Stimulated activated CD4-positive, alpha-beta T cell treated with anti-CD3 and anti-CD28 coated beads, Interleukin-12 subunit alpha, Interleukin-12 subunit beta, amount 100 ng/mL, for 48 hours (primary cell): ENCODE measurements at places on chromosomes 16 and 17.

DNA sequence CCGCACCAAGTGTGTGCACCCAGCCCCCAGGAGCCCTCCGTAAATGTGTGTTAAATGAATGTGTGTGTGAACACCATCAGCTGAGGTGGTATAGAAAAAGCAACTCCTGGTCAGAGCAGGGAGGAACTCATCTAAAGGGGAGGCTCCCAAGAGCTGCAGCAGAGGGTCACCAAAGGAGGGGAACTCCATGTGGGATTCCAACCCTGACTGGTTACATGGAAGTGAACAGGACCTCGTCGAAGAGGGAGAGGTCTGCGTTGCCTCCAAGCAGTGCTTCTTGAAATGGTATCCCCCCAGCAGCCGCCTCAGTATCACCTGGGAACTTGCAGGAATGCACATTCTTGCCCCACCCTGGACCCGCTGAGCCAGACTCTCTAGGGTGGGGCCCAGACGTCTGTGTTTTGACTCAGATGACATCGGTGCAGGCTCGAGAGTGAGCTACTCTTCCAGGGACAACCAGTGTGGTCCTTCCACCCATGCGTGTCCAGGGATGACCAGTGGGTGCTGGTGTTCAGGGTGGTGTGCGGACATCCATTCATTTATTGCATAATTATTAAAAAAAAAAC is 30.8 kb downstream of the ADCY9 start:
- no peak for DNase-seq

GRCh38 chr16:83951544-83951943 is 1.5 kb upstream of the OSGIN1 start:
- DNase-seq: no peak

- no peak for DNase-seq
These were observed 77.0 kb upstream of the SIAH1 start for GRCh38 chr16:48462106-48462740.

DNA sequence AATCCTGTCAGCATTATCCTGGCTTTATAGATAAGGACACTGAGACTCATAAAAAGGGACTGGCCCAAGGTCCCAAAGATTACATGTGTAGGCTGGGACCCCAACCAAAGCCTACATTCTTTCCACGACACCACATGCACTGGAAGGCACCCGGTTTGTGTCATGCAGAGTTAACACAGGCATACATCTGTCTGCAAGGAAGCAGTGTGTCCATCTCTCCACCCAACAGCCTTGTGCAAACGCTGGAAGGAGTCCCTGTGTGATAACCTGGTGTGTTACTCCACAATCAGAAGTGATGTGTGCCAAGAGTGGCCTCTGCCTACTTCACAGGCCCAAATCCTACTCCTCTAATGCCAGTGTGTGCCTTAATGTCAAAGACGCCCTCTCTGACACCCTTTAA is 139.8 kb downstream of the PARN start:
- no peak for DNase-seq

GRCh38 chr16:69935278-69935711 is 15.8 kb upstream of the CLEC18A start:
- DNase-seq: no peak

- DNase-seq: no peak
These were observed 9.2 kb upstream of the SERPINF1 start for GRCh38 chr17:1752425-1753262.

GRCh38 chr17:61627125-61627524 is 36.1 kb upstream of the NACA2 start:
- DNase-seq: no peak

DNA sequence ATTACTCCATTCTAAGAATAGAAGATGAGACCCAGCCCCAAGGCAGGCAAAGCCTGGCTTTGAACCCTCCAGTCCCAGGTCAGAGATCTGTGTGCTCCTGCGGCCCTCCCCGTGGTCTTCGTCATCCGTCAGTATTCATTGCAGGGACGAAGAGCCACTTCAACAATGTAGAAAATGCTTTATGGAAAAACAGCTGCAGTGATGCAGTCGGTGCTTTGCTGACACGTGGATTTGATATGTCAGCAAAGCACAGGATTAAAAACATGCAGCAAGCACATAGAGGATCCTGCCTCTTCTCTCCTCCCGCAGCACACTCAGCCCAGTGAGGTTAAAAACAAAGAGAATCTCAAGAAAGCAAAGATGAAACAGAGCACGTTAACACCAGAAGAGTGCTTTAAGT is 117.1 kb upstream of the AXIN2 start:
- no peak for DNase-seq

DNA sequence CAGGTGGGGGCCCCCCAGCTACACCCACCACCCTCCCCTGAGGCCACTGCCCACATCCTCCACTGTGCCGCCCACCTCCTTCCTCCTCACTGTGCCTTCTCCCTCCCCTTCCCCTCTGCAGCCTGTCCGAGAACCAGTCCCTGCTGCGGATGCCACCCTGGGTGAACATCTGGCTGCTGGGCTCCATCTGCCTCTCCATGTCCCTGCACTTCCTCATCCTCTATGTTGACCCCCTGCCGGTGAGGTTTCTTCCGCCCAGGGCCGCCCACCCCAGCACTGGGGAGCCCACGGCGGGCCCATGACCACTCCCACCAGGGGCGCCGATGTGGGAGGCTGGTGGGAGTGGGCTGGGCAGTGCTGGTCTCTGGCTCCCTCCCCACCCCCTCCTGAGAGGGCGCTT is 22.1 kb downstream of the RABEP2 start:
- no peak for DNase-seq

DNA sequence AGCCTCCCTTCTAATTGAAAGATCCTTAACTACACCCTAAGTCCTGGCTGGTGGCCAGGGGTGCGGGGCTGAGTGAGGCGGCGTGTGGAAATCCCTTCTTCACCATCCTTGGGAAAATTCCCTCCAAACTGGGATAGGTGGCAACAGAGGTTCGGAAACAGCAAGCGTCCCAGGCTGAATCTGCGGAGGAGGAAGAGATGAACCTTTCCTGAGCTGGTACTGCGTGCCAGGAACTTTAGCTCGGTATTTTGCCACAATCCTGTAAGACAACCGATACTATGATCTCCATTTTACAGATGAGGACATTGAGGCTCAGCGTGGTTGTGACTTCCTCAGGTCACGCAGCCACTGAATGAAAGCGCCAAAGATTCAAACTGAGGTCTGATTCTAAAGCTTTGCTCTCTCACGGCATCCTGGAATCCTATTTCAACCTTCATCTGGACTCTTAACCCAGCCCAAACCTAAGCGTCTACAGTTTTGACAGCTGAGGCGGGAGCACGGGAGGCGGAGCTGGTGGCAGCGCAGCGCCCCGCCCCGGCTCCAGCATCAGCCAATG is 583 bp upstream of the CYLD start:
- DNase-seq: no peak

- no peak for DNase-seq
These were observed 18.5 kb upstream of the HEXD start for GRCh38 chr17:82399601-82400101.

GRCh38 chr16:21028728-21029127 is 121.9 kb downstream of the DNAH3 start:
- DNase-seq: no peak

- no peak for DNase-seq
These were observed 1.9 kb upstream of the AXIN1 start for GRCh38 chr16:354291-354881.

DNA sequence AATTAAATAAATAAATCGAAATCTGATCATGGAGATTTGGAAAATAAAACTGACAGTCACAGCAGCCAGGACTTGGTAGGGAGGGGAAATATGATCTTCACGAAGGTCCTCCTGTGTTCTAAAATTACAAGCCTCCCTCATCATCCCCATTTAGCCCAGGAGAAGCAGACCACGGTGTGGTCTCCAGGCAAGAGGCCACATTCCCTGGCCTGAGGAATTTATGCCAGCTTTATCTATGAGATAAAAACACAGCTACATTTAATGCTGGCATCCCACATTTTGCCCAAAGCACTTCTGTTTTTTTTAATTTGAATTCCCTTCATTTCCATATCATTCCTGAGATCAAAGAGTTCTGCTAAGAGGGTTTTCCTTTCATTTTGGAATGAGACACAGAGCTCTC is 43.2 kb downstream of the ABCC12 start:
- no peak for DNase-seq

DNA sequence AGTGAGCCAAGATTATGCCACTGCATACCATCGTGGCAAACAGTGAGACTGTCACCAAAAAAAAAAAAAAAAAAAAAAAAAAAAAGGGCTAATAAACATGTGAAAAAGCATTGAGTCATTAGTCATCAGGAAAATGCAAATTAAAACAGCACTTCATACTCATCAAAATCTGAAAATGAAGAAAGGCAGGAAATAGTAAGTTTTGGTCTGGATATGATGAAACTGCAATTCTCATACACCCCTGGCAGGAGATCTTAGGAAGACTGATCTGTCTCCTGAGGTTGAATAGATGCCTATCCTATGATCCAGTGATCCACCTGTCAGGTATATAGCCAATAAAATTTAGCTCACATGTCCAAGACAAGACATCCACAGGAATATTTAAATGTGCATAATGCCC is 212.7 kb downstream of the CPPED1 start:
- DNase-seq: no peak

DNA sequence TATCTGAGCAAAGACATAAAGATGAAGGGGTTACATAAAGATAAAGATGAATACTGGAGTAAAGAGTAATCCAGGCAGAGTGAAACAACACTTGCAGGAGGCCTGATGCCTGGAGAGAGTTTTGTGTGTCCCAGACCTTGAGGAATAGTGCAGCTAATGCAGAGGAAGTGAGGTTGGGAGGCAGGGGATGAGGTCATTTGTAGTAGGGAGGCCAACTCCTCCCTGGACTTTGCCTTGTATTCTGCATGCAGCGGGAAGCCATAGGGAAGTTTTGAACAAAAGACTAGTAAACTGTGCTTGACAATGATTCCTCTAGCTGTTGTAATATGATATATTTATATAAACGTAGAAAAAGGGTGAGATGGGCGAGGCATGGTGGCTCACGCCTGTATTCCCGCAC is 356.6 kb downstream of the KCNJ2 start:
- no peak for DNase-seq

GRCh38 chr17:27862840-27863239 is 30.3 kb downstream of the LYRM9 start:
- DNase-seq: no peak

DNA sequence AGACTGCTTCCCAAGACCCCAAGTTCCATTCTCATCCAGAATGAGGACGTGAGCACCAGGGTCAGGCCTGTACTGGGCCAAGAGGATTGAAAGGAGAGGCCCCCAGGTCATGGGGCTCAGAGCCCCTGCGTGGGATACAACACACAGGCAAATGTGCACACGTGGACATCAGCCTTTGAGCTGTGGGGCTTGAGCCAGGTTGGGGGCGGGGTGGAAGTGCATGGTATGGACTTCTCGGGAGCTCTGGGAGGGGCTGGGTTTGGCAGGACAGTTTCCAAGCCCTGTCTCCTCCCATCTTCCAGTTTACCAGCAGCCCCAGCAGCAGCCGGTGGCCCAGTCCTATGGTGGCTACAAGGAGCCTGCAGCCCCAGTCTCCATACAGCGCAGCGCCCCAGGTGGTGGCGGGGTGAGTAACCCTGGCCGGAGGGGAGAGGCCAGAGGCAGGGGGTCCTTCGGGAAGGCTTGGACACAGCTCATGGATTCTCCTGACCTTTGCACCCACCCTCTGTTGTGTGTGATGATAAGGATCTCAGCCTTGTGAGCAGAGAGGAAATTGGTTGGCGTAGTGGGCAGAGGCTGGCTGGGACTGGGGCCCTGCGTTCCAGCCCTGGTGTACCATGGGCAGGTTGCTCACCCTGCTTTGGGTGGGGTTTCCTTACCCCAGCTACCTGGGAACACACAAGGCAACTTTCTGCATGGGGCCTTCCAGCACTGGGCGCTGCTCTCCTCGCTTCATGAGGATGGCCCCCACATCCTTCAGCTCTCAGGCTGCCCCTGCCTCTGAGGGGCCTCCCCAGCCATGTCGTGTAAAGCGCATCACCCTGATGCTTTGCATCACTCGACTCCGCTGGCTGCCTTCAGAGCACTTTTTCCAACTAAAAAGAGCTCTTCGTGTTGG is 10.4 kb upstream of the LASP1NB start:
- DNase-seq: no peak

DNA sequence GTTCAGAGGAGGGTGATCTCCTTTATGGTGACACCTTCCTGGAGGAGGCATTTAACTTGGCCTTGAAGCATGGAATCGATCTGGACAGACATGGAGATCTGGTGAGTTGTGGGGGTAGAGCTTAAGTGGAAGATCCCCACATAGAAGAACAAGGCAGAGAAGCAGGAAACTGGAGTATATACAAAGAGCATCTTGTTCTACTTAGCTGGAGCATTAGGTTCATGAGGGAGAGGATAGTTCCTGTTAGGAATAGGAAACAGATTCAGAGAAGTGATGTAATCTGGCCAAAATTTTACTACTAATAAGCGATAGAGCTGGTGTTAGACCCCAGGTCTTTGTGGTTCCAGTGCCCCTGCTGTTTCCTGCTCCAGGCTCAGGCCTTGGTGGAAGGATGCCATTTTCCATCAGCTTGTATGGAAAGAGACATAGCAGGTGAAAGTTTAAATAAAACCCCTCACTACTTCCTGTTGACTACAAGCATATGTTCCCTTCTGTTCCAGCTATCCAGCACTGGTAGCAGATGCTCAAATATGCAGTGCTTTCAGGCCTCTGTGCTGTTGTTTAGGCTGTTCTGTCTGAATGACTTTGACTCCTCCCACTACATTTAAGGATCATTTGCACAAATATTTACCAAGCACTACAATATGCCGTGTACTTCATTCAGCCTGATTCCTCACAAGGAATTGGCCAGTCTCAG is 9.4 kb downstream of the RPAIN start:
- no peak for DNase-seq

DNA sequence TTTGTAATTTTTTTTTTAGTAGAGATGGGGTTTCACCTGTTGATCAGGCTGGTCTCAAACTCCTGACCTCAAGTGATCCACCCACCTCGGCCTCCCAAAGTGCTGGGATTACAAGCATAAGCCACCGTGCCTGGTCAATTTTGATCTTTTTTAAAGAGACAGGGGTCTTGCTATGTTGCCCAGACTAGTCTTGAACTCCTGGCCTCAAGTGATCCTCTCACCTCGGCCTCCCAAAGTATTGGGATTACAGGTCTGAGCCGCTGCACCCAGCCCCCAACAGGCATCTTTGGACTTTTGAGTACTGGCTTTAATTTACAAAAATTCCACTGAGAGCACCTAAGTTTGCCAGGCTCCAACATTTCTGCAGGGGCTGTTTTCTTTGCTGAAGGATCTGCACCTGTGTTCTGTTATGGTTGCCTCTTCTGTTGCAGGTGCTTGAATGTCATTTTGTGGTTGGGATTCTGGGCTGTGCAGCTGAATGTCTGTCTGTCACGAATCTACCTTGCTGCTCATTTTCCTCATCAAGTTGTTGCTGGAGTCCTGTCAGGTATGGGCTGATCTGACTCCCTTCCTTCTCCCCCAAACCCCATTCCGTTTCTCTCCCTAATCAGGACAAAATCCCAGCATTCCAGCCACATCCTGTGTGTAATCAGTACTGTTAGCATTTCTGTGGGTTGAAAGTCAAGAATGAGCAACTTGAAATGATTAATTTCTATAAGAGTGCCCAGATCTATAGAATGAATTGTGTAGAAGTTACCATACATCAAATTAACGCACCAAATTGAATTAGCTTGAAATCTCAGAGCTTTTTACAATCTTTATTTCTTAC is 8.5 kb downstream of the G6PC1 start:
- DNase-seq: no peak
